NCI-H69 (cell line): ENCODE measurements at places on chromosomes 6 and 20.

- DNase-seq = peak; percentile 32
Observed at GRCh38 chr20:1700990-1701389, 43.4 kb upstream of the SIRPG start.

GRCh38 chr6:22102671-22103070, 194.2 kb downstream of the PRL start:
- no peak for DNase-seq

DNA sequence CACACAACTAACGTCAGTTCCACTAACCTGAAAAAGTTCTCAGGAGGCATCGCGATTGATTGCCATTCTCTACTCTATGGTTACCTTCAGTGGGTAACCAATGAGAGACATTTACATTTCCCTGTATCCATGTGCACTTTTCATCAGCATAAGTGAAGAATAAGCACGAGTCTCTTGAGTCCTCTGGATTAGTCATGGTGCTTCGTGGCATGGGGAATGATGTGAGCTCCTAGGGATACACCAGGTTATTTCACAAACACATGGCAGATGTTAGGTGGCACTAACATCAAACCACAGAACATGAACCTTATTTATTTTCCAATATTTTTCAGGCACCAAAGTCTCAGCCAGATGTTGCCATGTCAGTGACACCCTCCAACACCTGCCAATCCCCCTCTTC, 64.0 kb downstream of the FYN start:
- peak; percentile 16 for DNase-seq

DNA sequence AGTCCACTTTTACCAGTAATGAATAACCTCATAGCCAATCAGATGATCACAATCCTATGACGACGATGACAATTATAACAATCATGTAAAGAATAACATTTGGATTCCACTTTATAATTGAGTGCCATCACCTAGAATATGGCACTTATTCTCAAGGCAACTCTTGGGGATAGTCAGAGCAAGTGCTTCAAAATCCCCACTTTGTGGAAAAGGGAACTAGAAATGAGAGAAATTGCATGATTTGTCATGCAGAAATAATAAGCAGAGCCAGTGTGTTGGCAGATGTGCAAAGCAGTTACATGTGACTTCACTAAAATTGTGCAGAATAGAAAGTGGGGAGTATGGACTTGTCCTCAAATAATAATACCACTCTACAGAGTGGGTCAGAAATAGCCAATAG, 41.3 kb downstream of the FRK start:
- DNase-seq = no peak

DNA sequence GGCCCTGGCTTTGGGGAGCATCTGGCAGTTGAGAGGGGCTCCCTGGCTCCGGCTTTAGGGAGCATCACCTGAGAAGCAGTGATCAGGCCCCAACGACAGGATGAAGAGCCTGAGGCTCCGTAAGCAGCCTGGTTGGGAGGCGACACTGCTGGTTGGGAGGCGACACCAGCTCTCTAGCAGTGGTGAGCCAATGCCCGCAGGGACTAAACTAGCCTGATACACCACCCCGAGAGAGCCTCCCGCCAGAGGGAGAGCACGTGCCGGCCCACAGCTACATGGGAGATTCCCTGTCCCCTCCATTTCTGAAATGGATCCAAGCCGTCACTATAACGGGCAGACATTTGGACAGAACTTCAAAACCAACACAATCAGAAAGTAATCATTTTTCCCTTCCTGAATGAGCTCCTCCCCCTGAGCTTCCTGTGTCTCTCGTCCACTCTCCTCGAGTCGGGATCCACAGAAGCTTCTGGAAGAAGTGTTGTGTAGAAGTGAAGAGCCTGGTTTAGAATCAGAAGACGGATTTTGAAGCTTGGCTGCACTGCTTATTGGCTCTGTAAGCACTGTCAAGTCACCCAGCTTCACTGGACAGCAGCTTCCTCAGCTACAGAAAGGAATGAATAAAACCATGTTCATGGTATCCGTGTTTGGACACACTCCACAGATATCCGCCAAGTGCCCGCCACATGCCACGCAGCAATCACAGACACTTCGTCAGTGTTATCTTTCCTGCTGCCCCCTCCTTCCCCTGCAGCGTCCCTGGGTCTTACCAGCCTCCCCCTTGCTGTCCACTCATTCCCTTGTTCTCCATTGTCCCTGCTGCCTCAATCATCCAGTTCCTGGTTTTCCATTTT, 199.6 kb downstream of the TTLL2 start:
- no peak for DNase-seq

DNA sequence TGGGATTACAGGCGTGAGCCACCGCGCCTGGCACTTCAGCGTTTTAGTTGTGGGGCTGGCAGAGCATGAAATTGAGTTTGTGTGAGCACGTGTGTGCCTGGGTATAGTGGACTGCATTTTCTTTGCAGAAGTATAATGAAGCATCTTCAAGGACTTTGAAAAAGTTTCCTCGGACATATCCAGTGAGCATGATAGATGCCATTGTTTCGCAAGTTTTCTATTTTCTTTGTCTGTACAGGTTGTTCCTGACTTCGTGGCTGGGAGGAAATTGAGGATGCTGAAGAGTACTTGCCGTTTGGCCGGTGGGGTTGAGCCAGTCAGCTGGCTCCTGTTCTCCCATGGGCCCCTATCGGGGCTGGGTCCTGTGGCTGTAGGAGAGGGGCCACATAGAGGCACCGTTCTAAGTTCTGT, 55.9 kb downstream of the RREB1 start:
- no peak for DNase-seq

GRCh38 chr6:56911847-56912246, 43.1 kb upstream of the BEND6 start:
- no peak for DNase-seq

- no peak for DNase-seq
Observed at GRCh38 chr6:16696496-16696895, 64.8 kb downstream of the ATXN1 start.

GRCh38 chr6:11428895-11429294, 108.7 kb upstream of the TMEM170B start:
- DNase-seq = no peak

DNA sequence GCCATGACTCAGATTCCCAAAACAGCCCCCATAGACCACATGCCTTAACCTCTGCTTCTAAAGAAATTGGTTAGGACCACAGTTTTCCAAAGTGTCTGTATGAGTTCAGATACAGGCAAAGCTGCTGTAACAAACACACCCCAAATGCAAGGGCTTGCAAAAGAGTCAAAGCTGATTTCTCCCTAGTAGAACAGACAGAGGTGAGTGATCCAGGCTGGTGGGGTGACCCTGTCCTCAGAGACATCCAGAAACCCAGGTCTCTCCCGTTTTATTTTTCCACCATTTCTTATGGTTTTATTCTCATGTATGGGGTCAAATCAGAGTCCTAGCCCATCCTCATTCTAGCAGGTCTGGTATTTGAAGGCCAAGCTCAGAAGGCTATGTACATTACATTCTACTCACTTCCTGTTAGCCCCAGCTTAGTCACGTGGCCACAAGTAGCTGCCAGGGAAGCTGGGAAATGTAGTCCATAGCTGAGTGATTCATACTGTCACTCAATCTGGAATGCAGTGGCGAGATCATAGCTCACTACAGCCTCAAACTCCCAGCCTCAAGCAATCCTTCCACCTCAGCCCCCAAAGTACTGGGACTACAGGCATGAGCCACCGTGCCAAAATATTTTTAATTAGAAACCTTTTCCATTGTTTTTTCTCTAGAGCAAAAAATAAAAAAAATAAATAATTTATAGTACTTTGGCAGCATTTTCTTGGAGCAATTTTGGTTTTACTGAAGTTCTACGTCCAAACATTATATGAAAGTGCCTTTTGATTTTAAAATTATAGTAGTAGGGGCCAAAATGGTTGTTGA, 175.2 kb downstream of the ZMYND8 start:
- peak; percentile 23 for DNase-seq

GRCh38 chr6:106039897-106040592, 46.1 kb upstream of the PRDM1 start:
- no peak for DNase-seq

DNA sequence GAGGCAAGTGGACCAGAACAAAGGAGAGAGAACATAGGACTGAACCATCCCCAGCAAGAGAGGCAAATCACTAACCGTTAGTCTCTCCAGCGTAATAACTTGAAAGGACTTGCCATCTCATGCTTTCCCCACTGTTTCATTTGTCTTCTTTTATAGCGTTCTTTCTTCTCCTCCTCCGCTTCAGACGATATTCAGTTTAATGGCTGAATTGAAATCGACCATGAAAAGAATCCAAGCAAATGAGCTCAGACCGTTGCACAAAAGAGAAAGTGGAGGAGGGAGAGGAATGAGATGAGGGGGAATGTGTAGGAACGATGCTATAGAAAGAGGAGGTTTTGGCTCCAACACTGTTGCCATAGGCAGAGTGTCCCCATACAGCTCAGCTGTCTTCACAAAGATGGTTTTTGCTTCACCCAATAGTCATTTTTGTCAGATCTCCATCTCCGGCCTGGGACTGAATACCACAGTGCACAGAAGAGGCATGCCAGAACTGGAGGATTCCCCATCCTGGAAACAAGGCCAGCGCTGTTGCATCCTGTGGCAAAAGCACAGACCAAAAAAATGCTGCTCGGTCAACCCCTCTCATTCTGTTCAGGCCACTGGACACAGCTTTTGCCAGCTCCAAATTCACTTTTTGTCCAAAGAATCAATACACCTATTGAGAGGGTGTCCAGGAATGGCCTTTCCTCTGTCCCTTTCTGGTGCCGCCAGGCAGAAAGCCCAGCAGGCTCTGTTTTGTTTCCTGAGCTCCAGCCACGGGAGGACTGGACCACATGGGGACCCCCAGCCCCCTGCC, 176.1 kb downstream of the ID4 start:
- DNase-seq = no peak

DNA sequence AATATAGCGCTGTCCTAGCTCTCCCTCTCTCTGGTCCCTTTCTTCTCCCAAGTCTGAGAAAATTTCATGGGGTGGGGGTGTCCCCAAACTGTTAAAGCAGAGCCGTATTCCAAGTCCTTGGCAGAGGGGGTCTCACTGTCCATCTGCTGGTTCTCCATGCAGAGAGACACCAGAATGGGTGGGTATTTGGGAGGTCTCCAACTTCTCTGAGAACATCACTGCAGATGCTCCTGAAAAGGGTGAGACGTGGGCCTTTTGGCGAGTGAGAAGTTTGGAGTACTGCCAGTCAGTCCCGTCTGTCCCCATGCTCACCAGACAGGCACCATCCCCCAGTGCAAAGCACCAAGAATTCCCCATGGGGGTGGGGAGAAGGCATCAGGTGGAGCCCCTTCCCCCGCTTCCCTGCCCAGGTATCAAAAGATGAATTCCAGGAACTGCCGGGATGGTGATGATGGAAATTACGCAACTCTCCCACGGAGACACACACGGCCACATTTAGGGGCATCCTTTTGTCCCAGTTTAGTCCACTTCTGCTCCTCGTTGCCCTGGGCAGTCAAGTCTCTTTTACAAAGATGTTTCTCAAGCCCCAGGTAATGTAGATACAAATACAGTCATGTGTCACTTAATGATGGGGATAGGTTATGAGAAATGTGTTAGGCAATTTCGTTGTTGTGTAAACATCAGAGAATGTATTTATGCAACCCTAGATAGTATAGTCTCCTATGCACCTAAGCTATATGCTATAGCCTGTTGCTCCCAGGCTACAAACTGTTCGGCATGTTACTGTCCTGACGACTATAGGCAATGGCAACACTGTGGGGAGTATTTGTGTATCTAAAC, 73.4 kb upstream of the SRSF6 start:
- DNase-seq = no peak

DNA sequence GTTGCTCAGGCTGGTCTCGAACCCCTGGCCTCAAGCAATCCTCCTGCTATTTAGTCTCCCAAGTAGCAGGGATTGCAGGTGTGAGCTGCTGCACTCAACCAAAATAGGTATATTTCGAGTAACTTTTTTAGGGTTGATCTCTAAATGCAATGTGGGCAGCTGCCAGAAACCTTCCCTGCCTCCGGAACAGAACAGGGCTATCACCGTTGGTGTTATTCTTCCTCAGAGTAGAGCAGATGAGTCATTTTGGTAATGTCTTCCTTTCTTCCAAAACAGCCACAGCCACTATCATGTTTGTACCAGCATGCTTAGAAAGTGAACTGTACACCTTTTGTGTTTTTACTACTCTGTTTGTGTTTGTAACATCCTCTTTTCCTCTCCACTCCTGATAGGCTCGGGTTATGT, 44.1 kb downstream of the SNX9 start:
- DNase-seq = peak; percentile 55

DNA sequence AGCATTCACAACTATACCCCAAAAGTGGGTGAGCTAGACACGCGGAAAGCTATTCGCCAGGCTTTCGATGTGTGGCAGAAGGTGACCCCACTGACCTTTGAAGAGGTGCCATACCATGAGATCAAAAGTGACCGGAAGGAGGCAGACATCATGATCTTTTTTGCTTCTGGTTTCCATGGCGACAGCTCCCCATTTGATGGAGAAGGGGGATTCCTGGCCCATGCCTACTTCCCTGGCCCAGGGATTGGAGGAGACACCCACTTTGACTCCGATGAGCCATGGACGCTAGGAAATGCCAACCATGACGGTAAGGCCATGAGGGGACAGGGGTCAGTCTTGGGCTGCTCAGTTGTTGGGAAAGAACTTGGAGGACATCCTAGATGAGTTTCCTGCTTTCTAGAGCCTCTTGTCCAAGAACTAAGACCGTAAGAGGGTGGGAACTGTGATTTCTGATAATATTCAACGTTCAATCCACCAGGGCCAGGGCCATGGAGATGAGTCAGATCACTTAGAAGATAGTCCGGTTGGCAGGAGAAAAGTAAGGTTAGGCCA, 23.4 kb downstream of the MMP24OS start:
- no peak for DNase-seq

DNA sequence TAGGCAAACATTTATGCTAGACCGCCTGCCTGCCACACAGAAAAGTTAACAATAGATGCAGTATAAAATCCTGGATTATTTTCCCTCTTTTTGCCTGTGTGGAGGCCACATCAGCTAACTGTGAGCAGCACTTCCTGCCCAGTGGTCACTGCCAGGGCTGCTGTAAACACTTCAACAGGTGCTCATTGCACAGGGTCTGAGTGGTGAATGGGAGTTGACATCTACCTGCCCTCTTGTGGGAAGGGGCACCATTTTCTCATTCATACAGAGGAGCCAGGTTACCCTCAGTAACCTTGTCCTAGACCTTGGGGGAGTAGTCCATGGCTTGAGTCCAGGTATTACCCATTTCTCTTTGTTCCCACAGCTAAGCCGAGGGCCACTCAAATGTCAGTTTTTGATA, 235.3 kb downstream of the TMEM242 start:
- peak; percentile 14 for DNase-seq

DNA sequence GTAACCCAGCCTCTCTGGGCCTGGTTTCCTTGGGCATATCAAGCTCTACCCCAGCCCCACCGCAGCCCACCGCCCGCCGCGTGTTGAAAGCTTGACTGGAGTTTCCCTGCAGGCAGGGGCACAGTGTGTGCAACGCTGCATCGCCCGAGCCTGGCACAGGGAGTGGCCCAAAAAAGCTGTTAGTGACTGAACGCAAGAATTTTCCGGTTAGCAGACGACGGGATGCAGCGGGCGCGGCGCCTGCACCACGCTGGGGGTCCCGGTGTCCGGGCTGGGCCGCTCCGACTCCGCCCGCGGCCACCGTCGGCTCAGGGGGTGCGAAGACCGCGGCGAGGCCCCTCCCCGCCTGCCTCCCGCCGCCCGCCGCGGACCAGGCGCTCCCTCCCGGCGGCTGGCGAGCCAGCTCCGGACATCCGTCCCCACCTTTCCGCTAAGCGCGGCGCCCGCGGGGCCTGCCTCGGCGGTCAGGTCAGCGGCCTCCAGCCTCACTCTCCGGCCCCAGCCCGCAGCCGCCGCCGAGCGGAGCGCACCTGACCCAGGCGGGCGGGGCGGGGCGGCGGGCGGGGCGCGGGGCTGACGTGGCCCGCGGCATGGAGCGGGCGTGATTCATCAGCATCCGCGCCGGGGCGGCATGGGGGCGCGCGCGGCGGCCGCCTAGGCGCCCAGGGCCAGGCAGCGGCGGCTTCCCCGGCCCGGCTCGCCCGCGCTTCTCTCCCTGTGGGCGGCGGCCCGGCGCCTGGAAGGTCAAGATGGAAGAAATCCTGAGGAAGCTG, at the start of gene ARFGEF3:
ARFGEF3 (plus strand) TSS at position 602 of the 773 bp plus-strand sequence; CDS start at position 750, 148 bp downstream.
- DNase-seq = peak; percentile 90
